Stimulated activated CD4-positive, alpha-beta T cell treated with anti-CD3 and anti-CD28 coated beads, Interleukin-4, amount 100 ng/mL, for 48 hours (primary cell): ENCODE measurements at places on chromosomes 3 and 15.

DNA sequence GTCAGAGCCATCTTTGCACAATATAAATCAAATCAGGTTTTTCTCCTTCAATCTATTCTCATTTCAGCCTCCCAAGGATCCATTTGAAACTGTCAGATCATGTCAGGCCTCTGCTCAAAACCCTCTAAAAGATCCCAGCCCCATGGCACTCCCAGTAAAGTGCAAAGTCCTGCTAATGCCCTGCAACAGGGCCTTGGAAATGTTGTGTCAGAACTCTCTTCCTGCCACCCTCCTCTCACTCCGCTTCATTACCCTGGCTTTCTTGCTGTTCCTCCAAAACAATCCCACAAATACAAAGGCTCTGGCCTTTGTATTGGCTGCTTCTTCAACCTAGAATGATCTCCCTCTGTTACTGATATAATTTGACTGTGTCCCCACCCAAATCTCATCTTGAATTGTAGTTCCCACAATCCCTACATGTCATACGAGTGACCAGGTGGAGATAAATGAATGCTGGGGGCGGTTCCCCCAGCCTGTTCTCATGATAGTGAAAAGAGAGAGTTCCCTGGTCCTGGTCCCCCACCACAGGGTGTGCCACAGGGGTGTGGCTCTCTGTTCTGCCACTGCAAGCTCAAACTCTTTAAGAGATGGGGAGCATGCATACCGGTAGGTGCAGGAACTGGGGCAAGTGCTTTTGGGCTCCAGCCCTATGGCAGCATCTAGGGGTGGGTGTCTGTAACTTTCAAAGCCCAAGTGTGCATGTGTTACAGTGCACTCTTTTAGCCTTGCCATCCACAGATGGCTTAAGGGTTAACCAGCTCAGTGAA lies 22.9 kb upstream of the TRA2B start:
- DNase-seq, result no peak

GRCh38 chr15:37034392-37034791 lies 66.0 kb downstream of the MEIS2 start:
- DNase-seq, result no peak

- no peak for DNase-seq
Measured at GRCh38 chr3:71453822-71454511, 129.6 kb downstream of the FOXP1 start.

DNA sequence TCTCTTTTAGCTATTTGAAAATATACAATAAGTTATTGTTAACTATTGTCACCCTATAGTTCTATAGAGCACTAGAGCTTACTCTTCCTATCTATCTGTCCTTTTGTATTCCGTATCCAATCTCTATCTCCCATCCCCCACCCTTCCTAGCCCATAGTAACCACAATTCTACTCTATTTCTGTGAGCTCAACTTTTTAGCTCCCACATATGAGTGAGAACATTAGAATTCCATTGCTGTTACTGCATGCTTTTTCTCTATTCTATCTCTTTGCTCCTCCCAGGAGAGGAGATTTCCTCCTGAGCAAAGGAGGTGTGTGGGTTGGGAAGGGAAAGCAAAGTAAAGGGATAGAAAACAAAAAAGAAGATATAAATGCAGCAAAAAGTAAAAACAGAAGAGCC lies 105.6 kb upstream of the SLC4A7 start:
- no peak for DNase-seq

DNA sequence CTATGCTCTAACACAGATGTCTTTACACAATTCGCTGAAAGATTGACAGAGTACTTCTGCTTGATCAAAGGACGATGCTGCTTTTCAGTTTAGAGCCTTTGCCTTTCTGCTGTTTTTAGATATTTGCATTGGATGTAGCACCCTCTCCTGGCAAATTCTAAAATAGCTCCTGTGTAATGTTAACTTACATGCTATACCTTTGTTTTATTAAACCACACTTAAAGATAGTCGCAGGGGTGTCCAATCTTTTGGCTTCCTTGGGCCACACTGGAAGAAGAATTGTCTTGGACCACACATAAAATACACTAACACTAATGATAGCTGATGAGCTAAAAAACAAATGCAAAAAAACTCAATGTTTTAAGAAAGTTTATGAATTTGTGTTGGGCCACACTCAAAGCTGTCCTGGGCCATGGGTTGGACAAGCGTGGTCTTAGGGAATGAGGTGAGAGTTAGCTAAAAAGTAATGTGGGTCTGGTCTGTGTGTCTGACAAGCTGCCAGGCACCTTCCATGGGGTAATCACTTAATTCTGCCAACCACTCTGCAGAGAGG lies 62.9 kb downstream of the ATG7 start:
- DNase-seq, result no peak

- DNase-seq, result no peak
Measured at GRCh38 chr3:45123581-45124269, 22.5 kb downstream of the CDCP1 start.

- no peak for DNase-seq
Measured at GRCh38 chr3:175619369-175619768, 760.2 kb downstream of the NAALADL2 start.

GRCh38 chr3:170699158-170700053 lies 113.5 kb upstream of the SLC7A14 start:
- DNase-seq, result no peak

- DNase-seq, result no peak
Measured at GRCh38 chr3:65974509-65974908, 64.2 kb downstream of the MAGI1 start.
